ENCODE measurements at places on chromosomes 4 and X.

- no peak for DNase-seq
Observed at GRCh38 chrX:36534900-36535299, 473.3 kb upstream of the FAM47C start.

DNA sequence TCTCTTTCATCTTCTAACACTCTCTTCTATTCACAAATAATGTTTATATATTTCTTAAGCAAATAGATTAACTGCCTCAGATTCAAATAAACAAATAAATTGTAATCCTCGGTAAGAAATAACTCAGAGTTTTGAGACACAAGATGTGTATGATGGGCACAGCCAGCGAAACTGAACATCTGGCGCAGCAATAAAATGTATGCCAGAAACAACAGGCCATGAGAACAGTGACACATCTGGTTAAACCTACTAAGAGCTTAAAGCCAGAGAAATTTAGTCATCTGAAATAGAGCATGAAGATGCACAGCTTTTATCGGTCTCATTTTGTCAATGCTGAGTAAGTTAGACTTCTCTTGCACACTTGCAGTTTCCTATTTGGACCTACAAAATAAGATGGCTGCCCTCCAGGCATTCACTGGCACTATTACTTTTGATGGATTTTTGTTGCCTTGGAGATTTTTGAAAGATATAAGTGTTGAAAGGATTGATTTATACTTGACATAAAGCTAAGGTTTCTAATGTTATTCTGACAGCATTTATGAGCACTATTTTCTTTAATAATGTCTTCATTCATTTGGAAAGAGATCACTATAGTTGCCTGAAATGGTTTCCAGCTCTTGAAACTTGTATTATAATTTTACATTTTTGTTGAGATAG is 1444.0 kb downstream of the PCDH18 start:
- DNase-seq = no peak

DNA sequence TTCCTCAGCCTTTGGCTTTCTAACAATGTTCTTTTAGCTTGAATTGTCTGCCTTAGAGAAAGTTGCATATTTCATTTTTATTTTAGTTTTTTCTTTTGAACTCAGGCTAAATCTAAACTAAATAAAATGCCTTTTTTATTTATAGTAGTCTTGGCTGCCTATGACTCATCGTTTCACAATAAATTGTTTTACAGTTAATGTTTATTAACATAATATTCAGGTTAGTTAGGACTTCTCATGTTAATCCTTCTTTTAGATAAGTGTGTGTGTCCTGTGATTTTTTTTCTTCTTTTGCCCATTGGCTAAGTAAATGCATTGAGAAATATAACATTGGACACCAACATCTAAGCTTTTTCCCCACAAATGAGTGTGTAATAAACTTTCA is 1.6 kb downstream of the RP2 start:
- no peak for DNase-seq

- DNase-seq = no peak
Observed at GRCh38 chr4:113071805-113072204, 22.4 kb downstream of the ANK2 start.

DNA sequence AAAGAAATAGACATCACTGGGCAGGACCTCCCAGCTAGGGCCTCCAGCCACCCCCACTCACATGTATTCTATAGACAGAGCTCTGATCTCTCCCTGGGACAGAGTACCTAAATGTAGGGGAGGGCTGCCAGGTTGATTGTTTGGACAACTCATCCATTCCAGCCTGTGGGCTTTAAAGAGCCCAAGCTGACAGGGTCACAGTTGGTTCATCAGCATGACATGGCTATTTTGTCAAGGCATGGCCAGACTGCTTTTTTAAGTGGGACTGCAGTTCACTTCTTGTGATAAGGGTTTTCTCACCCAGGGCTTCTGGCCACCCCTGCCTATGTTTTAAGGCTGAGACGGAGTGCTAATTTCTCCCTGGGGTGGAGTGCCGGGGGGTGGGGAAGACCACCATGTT is 63.3 kb downstream of the KLHL4 start:
- DNase-seq = no peak

DNA sequence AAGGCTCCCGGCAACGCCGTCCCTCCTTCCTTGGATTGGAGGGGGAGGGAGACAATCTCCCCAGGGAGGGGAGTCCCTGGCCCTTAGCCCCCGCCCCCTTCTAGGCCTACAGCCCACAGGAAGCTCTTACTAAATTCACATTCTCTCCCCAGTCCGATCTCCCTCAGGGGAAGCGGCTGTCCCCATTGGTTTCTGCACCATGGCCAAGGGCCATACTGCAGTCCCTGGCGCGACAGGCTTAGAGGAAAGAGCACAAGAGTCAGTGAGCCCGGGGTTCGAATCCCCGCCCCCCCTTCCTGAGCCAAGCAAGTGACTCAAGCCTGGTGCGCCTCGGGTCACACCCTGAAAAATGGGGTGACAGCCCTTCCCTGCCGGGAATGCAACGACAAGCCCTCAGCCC is 1.1 kb downstream of the ABLIM2 start:
- no peak for DNase-seq

DNA sequence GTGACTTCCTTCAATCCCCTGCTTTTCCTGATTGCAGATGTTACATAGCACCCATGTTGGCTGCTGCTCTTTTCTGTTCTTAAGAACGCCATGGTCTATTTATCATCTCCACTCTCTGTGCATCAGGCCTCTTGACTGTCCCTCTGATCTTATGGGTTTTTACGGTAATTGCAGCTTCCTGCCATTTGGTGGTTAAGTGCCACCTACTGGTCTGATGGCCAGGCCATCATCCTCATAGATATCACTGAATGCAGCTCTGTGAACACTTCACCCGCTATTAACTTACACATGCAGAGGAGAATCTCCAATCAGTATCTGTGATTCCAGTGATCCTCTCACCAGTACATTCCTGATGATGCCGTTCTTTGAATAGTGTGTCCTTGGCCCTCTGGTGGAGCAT is 382.4 kb downstream of the TRAM1L1 start:
- peak; percentile 2 for DNase-seq

GRCh38 chr4:121220698-121221097 is 56.6 kb upstream of the TNIP3 start:
- DNase-seq = no peak

DNA sequence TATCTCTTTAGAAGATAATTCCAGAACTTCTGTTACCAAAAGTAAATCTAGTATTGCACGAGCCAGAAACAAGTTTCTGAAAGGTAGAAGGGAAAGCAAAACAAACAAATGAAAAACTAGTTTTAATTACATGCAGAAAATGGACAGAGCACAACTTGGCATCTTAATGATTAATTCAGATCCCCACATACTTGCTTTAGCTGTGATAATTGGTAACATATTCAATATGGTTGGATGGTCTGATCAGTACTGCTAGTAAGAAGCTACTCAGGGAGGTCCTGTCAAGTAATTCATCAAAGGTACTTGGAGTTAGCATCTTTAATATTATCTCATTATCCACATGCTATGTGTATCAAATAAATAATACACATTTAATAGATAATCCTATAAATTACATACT is 204.3 kb downstream of the TRAM1L1 start:
- DNase-seq = no peak

- no peak for DNase-seq
Observed at GRCh38 chrX:115499112-115499805, 61.7 kb upstream of the PLS3 start.

- DNase-seq = no peak
Observed at GRCh38 chr4:181157647-181158046, 1085.6 kb upstream of the TENM3 start.

Data from SW480 (cell line).